HepG2 (cell line): ENCODE measurements at places on chromosomes 5 and 9. TPM values are rescaled to one million over a fixed set of nuclear protein-coding genes. Genes with fewer than 3 reads are reported as not detected.

The GAPT gene
- not detected in 2 replicates for total RNA-seq

The PCDHGA4 gene
- 0.15 and 0.58 TPM in 2 replicates for total RNA-seq

The SLC26A2 gene
- 6.3 and 7.9 TPM in 2 replicates for total RNA-seq

The TMEM38B gene
- total RNA-seq: 26.0 and 32.4 TPM in 2 replicates

The IGFBPL1 gene
- total RNA-seq: 0.24 and 0.44 TPM in 2 replicates

The C1QTNF3 gene
- total RNA-seq: 1.8 and 3.3 TPM in 2 replicates

The SCGB3A2 gene
- not detected in 2 replicates for total RNA-seq

The DOK3 gene
- 0.48 and 1.4 TPM in 2 replicates for total RNA-seq

The CDC20B gene
- not detected in 2 replicates for total RNA-seq

The ZCCHC9 gene
- total RNA-seq: 52.5 and 70.7 TPM in 2 replicates
